IMR-90 (cell line): ENCODE measurements at places on chromosomes 1 and 21.

DNA sequence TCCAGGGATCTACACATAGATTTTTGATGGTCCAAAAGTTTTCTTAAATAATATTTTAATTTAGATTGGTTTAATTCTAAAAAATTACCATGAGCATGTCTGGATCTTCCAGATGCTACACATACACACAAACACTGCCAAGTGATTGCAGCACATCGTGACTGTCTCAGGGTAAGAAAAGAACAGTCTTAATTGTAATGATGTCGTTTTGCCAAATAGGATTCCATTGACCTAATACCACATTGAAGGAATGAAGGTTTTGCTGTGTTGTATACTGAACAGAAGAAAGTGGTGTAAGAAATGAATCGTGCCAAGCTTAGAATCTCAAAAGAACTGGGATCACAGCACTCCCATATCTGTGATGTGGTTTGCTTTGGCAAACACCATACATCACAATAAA lies 633.3 kb upstream of the CAMK1G start:
- DNase-seq = no peak

DNA sequence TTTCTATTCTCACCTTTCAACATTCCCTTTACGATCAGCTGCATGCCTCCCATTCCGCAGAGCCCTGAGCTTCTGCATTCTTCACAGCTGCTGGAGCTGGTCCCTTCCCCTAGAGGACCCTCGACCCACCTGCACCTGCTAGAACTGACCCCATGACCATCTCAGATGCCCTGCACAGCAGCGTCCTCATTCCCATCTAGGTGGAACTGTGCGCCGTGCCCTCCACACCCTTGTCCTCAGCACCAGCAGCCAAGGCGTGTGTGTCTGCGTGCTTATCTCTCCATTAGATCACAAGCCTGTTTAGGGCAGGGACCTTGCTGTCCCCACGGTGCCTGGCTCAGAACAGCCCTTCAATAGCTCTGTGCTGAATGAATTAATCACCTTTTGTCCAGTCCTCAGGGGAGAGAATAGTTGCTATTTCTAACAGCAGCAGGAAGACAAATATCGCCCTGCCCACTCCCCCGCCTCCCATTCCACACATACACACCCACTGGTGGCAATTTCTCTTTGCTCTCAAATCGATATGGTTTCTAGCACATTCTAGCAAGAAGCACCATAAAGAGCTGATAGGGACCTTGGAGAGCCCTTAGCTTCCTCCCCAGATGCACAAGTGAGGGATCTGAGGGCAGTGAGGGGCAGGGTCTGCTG lies 61.7 kb downstream of the KCNN3 start:
- no peak for DNase-seq

DNA sequence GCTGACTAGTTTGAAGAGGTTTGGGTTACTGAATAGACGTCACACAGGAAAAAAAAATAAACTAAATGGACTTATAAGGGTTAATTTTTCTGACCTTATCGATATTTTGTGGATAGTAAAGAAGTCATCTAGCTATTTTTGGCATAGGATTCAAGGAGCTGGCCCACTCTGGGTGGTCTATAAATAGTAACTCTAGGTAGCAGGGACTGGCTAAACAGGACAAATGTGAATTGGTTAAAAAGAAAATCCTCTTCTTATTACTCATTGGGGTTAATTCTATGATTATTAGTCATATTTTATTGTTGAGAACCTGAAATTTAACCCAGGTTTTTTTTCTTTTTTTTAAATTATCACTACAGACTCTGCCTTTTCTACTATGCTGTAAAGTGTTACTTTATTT lies 61.7 kb downstream of the ATF6 start:
- peak; percentile 56 for DNase-seq

DNA sequence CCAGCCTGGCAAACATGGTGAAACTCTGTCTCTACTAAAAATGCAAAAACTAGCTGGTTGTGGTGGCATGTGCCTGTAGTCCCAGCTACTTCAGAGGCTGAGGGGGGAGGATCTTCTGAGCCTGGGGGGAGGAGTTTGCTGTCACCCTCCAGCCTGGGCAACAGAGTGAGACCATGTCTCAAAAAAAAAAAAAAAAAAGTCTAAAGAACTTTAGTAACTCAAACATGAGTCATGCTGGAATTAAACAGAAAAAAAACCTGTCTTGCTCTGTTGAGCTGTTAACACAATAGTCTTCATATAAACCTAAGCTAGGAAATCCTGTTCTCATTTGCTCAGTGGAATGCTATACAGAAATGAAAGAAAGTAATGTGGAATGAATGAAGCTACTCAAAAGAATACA lies 16.7 kb upstream of the DISP1 start:
- DNase-seq = peak; percentile 79

- DNase-seq = peak; percentile 35
Measured at GRCh38 chr1:64539781-64540218, 69.9 kb downstream of the CACHD1 start.

- DNase-seq = no peak
Measured at GRCh38 chr1:15974855-15975254, 1.0 kb downstream of the ZBTB17 start.

DNA sequence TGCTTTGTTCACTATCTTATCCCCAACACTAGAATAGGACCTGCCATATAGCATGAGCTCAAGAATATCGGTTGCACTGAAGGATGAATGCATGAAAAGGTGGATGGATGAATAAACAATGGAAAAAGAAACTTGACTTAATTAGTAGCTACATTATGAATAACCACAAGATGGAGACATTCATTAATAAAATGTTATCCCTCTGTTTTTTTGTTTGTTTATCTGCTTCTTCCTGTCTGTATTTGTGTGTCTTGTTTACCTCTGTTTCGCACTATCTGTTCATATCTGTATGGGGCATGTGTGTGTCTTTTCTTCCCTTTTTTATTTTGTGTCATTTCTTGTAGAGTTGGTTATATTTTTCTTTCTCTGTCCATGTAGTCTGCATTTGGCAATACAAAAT lies 1.1 kb upstream of the OR14I1 start:
- DNase-seq = no peak

GRCh38 chr1:221740993-221741702 lies 741 bp downstream of the DUSP10 start:
- peak; percentile 46 for DNase-seq

- DNase-seq = no peak
Measured at GRCh38 chr1:40740039-40740996, 43.3 kb upstream of the KCNQ4 start.

GRCh38 chr1:228979325-228979699 lies 244.0 kb downstream of the RHOU start:
- DNase-seq = no peak

GRCh38 chr21:17454315-17455027 lies 58.4 kb upstream of the CXADR start:
- peak; percentile 92 for DNase-seq

DNA sequence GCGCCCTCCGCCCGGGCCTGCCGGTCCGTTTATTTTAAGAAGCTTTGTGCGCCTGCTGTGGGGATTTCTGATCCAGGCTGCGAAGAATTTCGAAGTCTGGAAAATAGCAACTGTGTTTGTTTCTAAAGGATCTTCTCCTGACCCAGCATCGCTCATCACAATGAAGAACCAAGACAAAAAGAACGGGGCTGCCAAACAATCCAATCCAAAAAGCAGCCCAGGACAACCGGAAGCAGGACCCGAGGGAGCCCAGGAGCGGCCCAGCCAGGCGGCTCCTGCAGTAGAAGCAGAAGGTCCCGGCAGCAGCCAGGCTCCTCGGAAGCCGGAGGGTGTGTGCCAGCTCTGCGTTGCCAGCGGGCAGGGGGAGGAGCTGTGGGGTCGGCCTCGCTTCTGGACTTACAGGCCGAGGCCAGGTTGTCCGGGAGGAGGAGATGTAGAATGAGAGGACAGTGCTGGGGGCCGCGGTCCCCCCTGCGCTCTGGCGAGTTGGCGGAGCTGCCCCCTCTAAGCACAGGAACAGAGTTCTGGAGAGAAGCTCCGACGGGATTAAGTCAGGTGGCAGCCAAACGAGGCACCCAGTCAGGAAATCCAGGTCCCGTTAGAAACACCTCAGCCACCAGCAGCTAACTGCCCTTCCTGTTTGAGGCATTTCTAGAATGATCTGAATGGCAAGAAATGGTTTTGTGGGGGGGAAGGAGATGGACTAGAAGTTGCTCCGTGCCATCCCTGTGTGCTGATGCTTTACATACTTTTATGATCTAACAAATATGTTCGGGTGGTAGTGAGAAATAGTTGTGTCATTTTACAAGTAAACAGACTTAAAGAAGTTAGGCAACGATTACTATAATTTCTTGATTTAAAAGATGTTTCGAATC lies 948 bp downstream of the TXLNA start:
- peak; percentile 59 for DNase-seq

DNA sequence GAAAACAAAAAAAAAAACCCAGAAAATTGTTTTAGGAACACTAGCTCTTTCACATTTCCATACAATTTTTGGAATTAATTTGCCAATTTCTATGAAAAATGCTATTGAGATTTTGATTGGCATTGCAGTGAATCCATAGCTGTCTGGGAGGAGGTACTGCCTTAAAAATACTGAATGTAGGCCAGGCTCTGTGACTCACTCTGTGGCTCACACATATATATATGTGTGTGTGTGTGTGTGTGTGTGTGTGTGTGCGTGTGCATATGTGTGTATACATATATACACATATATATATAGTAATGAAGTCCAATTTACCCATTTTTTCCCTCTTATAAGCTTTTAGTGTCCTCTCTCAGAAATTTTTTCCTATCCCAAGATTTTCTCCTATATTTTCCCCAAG lies 214.2 kb upstream of the DMRTA2 start:
- DNase-seq = peak; percentile 21

DNA sequence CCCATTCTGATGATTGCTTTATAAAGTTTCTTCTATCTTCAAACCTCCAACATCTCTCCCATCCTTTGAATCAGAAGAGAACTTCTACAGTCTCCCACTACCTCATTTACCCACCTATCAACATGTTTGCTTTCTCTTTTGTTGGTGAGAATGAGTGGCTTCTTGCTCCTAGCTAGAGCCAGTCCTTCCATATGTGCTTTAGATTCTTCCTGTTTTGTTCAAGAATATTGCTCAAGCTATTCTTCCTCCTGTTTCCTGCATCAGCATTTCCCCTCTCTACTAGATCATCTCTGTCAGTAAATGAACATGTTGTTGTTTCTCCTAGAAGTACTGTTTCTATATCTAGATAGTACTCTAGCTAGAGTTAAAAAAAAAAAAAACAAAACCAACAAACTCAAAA lies 6.3 kb downstream of the ATF6 start:
- no peak for DNase-seq

GRCh38 chr1:203340112-203340790 lies 10.7 kb downstream of the FMOD start:
- peak; percentile 84 for DNase-seq

DNA sequence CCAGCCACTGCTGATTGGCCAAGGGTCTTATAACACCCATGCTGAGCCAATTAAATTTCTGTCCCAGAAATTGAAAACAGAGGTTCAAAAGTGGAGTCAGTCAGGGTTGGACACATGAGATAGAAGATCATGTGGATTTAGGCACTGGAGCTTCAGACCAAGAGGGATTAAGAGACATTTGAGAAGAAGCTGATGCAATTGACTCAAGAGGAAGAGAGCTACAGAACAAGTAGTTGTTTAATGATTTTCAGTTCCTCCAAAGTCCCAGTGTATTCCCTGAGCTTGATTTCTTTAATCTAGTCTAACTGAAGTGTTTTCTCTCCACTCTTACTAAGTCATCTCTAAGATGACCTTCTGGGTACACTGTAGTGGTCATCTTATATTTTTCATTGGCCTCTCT lies 227.1 kb downstream of the DUSP10 start:
- no peak for DNase-seq

- no peak for DNase-seq
Measured at GRCh38 chr1:91803123-91803522, 82.8 kb downstream of the TGFBR3 start.

DNA sequence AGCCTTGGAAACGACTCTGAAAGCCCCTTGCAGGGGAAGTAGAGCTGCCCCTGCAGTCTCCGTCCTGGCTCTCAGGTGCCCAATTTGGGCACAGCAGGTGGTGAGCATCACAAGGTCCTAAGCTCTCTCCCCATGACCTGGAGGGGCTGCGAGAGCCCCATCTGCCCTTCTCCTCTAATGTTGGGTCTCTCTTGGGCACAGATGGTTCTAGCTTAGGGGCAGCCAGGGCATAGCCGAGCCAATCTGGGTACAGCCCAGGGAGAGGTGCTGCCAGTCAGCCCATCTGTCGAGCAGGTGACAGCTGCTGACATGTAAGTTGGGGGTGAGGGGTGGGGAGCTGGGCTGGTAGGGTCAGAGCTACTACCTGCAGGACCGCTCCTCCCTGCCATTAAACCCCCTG lies 50.7 kb downstream of the SYT2 start:
- DNase-seq = no peak

- DNase-seq = no peak
Measured at GRCh38 chr21:46247699-46248421, 19.3 kb upstream of the LSS start.

- no peak for DNase-seq
Measured at GRCh38 chr1:15736038-15736891, at the start of gene SLC25A34. Gene SLC25A34 (plus strand): TSS chr1:15736258. CDS start chr1:15736486, 228 bp downstream.

GRCh38 chr1:214546886-214547641 lies 4.3 kb downstream of the PTPN14 start:
- DNase-seq = no peak

DNA sequence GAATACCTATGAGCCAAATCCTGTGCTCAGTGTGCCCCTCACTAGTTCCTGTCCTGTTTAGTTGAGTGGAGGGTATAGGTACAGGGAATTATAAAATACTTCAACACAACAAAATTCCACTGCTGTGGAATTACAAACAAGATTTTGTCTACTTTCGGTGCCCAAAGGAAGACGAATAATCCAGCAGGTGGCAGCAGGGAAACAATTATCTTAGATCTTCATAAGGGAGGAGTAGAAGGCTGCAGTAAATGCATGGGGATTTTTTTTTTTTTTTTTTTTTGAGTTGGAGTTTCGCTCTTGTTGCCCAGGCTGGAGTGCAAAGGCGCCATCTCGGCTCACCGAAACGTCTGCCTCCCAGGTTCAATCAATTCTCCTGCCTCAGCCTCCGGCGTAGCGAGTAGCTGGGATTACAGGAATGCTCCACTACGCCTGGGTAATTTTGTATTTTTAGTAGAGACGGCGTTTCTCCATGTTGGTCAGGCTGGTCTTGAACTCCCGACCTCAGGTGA lies 2.0 kb upstream of the PIP5K1A start:
- DNase-seq = peak; percentile 85

DNA sequence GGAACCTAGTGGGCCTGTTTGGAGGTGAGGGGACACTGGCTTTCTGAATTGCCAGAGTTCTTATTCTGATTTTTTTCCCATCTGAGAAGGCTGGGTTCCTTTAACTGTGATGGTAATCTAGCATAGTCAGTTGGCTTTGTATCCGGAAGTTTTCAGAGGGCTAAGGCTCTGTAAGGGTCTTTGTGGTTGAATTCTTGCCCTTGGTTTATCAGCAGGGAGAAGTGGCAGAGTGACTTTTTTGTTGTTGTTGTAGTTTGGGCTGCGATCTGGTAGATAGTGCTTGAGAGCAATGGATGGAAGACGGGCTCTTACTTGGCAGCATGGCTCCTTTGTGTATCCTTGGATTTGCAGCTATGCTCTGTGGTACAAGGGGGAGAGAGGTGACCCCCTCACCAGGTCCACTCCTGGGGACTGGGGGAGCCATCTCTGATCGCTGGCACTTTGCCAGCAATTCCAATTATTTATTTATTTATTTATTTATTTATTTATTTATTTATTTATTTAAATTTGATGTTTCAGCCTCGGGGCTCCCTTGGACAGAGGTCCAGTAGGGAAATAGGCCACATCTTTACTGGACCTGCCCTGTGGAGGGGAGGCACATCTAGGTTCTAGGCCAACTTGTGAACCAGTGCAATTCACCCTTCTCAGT lies 18.5 kb downstream of the TCP10L start:
- DNase-seq = no peak

- DNase-seq = no peak
Measured at GRCh38 chr1:175969231-175969630, 225.8 kb upstream of the TNR start.

GRCh38 chr21:34526618-34527290 lies 14.7 kb upstream of the KCNE1 start:
- peak; percentile 100 for DNase-seq
